T-helper 1 cell (primary cell): ENCODE measurements at places on chromosomes 5 and 9.

DNA sequence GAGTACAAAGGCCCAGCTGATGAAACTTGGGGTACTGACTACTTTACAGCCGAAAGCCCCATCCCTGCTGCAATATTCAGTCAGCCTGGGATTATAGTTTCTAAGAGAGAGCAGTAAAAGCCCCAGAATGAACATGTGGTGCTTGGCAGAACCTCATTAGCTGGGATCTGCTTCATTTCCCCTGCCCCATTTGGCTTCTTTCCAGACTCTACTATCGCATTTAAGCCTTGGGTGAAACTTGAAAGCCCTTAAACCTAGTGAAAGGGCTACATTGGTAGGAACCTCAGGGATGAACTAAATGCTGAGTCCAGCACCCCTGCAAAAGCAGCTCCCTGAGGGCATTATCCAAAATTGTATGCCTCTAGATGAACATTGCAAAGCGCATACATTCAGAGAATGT, 631.1 kb downstream of the ACTL7B start:
- no peak for DNase-seq

DNA sequence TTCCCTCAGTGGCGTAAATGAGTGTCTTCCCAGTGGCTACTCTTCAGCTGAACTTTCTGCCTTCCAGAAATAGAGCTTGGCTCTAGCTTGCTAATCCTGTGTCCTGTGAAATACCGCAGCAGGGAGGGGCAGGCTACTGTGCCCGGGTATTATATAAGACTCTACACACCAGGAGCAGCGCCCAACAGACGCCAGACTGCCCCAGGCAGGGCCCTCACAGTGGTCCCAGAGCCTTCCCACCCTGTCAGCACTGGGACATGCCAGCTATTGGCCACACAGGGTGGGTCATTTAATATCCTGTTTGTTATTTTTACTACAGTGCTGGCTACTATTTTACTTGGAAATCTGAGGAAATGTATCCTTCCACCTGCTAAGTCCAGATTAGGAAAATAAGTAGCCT, 121.0 kb downstream of the FEM1C start:
- no peak for DNase-seq

DNA sequence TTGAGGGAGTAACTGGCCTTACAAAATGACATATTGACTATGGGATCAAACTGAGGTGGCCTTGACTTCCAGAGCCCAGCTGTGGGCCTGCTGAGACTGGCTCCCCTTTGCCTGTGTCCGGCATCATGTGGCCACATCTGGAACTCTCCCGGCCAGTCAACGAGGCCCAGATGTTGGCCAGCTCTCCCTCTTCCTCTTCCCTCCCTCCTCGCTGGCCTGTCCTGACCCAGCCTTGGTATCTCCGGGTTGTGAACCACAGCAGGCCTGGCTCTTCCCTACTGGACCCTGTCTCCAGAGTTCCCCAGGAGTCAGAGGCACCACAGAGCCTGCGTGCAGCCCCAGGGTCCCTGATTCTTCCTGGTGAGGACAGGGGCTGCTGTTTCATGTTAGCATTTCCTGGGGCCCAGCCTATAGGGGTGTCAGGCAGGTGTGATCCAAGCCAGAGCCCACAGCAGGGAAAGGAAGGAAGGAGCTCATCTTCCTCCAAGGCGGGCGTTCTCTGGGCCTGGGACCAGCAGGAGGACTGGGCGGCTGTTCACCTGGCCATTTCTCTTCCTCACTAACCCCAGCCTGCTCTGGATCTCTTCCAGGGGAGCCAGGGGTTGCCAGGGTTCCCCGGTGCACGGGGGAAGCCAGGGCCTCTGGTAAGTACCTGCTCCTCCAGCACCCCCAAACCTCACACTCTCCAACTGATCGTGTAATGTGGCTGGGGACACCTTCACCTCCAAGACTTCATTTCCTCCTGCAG, 81.2 kb downstream of the COL27A1 start:
- DNase-seq: no peak

DNA sequence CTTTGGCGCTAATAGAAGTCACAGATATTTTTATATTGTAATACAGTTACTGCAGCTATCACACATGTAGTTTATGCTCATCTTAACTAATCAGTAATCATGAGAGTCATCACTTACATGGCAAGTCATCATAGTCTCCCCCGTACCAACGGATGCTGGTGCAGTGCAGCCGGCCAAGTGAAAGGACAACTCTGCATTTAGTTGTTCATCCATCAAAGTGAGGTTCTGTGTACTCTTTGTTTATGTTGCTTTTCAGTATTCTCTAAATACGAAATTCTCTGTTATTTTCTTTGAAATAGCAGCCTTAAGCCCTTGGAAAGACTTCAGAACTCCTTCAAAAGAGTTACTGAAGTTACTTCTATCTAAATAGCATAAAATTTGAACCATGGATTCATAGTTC, 216.7 kb downstream of the CCDC171 start:
- no peak for DNase-seq

DNA sequence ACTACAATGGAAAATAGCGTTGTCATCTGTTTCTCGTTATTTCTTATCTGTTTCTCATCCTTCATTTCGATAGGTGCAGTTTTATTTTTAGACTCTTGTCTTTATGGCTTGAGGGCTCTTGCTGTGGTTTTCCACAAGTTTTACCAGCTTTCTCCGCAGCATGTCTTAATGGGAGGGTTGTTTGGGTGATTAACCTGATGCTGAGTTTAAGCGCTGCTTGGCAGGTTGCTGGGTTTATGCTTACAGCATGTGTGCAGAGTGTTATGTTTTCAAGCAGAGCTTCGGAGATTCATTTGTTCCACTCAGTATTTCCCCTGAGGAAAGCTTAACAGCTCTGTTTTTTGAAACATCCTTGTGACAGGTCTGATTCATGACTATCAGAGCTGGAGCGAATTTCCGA, 154.0 kb downstream of the SLC12A2 start:
- no peak for DNase-seq

GRCh38 chr5:94254214-94254613, 364.2 kb downstream of the KIAA0825 start:
- no peak for DNase-seq

- no peak for DNase-seq
Observed at GRCh38 chr9:16727452-16728136, 142.9 kb downstream of the BNC2 start.

DNA sequence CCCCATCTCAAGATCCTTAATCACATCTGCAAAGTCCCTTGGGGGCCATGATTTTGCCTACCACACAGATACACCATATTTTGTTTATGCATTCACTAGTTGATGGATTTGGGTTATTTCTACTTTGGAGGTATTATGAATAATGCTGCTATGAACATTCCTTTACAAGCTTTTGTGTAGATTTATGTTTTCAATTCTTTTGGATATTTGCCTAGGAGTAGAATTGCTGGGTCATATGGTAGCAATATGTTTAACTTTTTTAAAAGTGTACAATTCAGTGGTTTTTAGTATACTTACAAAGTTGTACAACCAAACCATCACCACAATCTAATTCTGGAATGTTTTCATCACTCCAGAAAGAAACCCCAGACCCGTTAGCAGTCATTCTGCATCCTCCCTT, 7.8 kb upstream of the ANP32B start:
- DNase-seq: no peak

GRCh38 chr9:126002476-126003350, 255.5 kb downstream of the PBX3 start:
- DNase-seq: no peak
